Stimulated activated CD4-positive, alpha-beta T cell treated with anti-CD3 and anti-CD28 coated beads, Interleukin-15, amount 100 ng/mL, for 1 hour (primary cell): ENCODE measurements at places on chromosomes 7 and 10.

GRCh38 chr10:15684768-15685167 lies 35.0 kb downstream of the ITGA8 start:
- DNase-seq, result no peak

- no peak for DNase-seq
These were observed 824.9 kb downstream of the TNS3 start for GRCh38 chr7:46756996-46757395.

- no peak for DNase-seq
These were observed 57.5 kb downstream of the IPMK start for GRCh38 chr10:58210160-58210559.

- DNase-seq, result no peak
These were observed 5.7 kb upstream of the RBM28 start for GRCh38 chr7:128349466-128349825.
